Epithelial cell of proximal tubule (primary cell): ENCODE measurements at places on chromosomes 2 and 18. TPM values are rescaled to one million over a fixed set of nuclear protein-coding genes. Genes with fewer than 3 reads are reported as not detected.

DNA sequence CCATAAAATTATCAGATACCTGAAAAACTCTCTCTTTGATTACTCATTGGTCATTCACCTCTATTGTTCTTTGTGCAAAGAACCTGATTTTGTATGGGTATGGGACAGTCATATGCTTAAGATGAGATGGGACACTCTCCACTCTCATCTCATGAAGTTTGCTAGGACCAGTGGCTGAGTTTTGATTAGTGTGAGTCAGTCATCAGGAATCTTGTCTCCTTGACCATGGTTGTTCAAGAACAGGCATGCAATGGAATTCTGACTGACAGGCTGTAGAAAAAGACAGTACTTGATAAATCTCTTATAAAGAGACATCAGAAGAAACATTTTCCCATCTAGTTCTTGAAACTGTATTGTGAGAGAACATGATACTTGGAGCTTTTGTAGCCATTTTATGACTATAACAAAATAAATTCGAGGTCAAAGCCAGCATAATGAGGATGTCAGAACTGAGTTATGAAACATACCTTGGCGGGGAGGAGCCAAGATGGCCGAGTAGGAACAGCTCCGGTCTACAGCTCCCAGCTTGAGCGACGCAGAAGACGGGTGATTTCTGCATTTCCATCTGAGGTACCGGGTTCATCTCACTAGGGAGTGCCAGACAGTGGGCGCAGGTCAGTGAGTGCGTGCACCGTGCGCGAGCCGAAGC is 367.0 kb downstream of the NR4A2 start:
- DNase-seq = no peak

GRCh38 chr2:109102588-109103233 is 26.3 kb upstream of the SH3RF3 start:
- no peak for DNase-seq

DNA sequence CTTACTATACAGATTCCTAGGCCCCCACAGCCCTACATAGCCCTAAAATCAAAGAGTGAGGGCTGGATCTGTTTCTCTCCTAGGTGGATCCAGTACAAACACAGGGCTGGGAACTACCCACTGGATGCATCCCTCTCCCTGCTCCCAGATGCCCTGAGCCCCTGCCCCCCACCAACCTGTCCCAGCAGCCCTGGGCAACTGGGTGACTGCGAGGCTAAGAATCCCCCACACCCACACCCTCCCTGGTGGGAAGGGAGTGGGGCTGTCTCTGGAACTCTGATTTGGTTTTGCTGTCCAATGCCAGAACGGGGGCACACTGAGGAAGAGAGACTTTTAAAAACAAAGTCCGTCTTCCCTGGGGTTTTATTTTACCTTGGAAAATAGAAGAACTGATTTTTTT is 113.1 kb downstream of the SMAD7 start:
- no peak for DNase-seq

IL1B gene
- total RNA-seq = 0.65 TPM in 1 of 2 replicates, not detected in the other

- no peak for DNase-seq
Observed at GRCh38 chr2:128727914-128728313, 409.2 kb upstream of the HS6ST1 start.

DNA sequence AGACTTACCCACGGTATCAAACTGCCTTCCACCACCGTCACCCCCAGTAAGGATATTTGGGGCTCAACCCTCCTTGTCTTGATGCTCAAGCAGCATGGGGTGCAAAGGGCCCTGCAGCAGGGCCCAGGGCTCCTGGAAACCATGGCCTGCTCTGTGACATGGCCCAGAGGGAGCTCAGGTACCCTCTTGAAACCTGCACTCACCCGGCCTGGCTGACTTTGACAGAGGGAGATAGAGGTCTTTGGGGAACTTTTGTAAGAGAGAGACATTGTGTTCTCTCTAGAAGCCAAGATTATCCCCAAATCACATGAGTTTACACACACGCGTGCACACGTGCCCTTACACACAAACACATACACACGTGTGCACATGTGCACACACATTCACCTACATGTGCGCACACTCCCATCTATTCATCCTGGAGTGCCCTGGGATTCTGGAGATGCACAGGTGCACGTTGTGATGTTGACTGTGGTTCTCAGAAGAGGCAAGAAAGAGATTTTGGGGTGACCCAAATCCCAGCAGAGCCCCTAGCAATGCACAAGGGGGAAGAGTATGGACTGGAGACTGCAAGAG is 19.6 kb upstream of the KCNK3 start:
- no peak for DNase-seq

KCTD1 gene
- total RNA-seq = 24.2 and 40.2 TPM in 2 replicates

DNA sequence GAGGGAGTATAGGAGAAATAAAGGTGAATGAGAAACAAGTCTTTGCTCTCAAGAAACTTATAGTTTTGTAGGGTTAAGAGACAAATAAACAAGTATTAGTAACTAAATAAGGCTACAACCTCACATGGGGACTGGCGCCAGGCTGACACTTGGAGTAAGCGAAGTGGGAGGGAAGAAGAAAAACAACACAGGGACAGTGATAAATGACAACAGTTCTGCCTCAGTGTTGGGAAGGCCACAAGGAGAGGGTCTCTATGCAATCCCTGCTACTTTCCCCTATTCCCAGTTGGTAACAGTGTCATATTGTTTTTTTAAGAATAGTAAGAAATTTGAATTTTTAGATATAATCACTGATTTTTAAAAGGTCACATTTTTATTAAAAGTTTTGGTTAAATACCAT is 4.0 kb downstream of the APLF start:
- DNase-seq = no peak

DNA sequence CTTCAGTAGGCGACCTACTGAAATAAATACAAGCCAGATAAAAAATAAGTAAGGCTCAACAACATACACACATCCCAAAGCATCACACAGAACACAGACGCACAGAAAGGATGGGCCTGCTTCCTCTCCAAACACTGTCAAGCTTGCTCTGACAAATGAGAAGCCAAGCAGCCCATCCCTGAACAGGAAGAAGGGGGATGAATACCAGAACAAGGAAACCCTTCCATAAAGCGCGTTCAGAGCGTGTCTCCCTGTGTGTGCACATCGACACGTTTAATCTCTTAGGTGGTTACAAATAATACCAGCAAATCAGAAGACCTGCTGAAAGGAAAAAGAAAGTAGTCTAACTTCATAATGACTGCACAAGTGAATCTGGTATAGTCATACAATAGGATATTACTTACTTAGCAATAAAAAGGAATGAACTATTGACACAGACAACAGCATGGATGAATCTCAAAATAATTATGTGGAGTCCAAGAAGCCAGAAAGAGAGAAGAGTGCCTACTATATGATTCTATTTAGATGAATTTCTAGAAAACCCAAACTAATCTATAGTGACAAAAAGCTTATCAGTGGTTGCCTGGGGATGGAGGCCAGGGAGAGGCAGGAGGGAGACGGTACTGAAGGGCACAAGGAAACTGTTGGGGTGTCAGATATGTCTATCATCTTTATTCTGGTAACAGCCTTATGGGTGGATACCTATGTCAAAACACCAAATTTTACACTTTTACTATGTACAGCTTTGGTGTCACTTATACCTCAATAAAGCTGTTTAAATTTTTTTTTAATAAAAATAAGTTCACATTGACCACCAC is 26.8 kb downstream of the MBOAT2 start:
- no peak for DNase-seq

- DNase-seq = no peak
Observed at GRCh38 chr2:173448938-173449471, 94.3 kb downstream of the CDCA7 start.

ADAM23 gene
- total RNA-seq = 0.92 and 1.7 TPM in 2 replicates

DNA sequence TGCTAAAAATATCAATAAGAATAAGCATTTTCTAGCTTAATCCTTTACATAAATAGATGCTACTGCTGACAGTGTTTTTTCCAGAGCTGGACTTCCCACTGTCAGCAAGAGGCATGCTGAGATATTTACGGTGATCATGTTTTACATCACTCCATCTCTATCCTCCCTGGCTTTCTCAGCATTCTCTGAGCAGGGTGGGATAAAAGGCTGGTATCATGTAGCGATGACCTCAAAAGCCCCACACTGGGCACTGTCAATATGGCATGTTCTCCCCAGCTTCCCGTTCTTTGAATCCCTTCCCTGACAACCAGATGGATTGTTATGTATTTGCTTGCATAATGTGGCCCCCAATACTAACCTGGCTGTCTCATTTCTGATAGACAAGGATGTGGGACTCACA is 83.2 kb upstream of the EPHA4 start:
- no peak for DNase-seq

- DNase-seq = no peak
Observed at GRCh38 chr2:95326433-95327140, 29.4 kb downstream of the KCNIP3 start.

DNA sequence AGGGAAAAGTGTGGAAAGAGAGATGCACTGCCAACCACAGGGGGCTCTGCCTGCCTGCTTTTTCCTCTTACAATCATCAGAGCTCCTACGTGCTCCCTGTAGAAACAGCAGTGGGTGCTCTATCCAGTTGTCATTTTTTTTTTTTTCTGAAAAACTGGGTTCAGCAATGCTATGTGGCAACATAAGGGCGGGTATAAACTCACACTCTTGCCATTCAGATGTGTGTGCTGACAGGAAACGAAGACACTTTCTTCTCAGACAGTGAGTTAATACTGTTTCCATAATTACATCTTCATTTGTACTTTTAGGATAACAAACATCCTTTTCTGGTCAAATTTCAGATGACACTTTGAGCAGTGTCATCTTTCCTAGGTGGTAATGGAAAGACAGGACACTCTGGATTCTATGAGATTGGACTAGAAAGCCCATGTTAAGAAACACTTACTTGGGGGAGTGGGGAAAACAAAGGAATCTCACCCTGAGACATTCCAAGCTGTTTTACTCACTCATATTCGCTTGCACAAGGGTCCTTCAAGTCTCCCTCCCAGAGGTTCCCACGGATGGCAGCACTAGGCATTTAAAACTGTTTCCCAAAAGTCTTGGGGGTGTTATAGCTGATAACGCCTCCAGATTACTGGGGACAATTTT is 41.3 kb downstream of the CCDC93 start:
- no peak for DNase-seq

GRCh38 chr2:193462411-193462810 is 1267.7 kb upstream of the TMEFF2 start:
- DNase-seq = no peak

DNA sequence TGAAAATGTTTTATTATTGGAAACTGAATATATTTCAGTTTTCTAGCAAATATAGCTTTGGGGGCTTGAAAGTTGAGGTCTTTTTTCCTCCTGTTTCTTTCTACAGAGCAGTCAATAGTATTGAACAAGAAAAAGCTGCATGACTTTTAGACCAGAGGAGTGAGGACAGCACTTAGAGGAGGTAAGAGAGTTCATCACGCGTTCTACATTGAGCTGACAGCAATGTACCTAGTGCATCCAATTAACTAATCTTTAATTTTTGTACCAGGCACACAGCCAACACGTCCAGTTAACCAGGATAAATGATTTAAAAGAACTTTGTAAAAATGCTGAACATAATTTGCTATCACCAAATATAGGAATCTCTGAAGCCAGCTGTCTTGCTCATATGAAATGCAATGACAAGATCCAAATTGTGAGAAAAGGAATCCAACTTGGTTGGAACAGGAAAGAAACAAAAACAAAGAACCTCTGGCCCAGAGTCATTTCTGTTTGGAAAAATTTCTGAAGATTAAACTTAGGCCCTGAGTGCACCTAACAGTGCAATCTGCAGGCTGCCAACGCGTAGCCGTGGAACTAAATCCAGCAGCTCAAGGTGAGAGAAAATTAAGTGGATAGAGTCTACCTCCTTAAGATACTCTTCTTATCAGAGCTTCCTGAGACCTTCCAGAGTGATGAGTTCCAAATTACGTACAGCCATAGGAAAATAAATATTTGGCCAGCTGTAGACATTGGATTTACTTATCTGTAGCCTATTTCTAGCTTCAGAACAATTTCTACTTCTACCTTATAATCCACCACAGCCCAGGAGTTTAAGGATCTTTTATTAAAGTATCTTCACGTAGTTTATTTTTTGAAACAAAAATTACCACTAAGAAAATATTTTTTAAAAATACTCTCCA is 20.6 kb upstream of the SPTBN1 start:
- DNase-seq = no peak

- DNase-seq = no peak
Observed at GRCh38 chr18:34977838-34978532, 63.2 kb upstream of the MAPRE2 start.

DNA sequence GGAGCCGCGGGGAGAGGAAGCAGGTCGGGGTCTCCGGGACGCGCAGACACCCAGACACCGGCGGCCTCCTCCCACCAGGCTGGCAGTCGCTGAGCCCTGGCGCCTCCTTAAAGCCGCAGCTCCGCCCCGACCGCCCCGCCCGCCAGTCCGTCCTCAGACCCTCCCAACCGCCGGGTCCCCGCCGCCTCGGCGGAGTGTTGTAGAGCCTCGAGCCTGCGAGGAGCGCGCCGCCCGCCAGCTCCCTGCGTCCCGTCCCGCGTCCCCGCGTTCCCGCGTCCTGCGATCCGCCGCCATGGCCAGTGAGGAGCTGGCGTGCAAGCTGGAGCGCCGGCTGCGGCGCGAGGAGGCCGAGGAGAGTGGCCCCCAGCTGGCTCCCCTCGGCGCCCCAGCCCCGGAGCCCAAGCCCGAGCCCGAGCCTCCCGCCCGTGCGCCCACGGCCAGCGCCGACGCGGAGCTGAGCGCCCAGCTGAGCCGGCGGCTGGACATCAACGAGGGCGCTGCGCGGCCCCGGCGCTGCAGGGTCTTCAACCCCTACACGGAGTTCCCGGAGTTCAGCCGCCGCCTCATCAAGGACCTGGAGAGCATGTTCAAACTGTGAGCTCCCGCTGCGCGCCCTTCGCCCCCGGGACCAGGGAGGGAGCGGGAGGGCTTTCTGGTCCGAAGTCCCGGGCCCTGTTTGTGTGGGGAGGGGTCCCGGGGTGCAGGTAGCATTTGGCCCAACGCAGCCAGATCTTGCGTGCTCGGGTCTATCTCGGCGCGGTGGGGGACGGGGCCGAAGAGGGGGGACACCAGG is at the start of gene EFHD1:
Gene EFHD1, plus strand, starts transcription at position 192 of the 793 bp plus-strand sequence. Its CDS starts 101 bp downstream, at position 293.
- no peak for DNase-seq

GRCh38 chr2:241763551-241764274 is 12.9 kb upstream of the GAL3ST2 start:
- DNase-seq = no peak

DNA sequence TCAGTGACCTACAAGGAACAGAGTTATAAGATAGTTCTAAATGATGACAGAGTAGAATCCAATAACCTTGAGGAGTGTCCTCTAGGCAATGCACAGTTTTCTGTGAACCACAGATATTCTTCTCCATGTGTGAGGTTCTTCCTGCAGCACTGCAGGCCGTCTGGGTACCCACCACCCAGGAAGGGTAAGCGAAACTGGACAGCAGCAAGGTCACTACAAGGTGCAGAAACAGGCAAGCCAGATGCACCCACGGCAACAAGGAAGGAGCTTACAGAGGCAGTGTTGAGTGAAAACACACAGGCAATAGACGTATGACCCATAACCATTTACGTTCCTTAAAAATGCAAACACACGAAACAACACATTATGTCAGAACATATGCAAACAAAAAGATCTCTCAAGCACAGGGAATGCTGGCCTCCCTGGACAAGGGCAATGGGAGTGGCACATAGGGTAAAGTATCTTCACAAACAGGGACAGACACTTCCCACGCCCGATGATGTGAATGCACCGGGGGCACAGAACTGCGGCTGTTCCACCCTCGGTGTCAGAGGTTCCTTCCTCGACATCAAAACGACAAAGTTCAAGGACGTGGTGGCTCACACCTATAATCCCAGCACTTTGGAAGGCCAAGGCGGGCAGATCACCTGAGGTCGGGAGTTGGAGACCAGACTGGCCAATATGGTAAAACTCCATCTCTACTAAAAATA is 84.1 kb downstream of the NDUFA10 start:
- DNase-seq = no peak
